Stomach (tissue), 19 donors: ENCODE measurements at places on chromosomes 6 and 20. TPM values are rescaled to one million over a fixed set of nuclear protein-coding genes. Genes with fewer than 3 reads are reported as not detected.
A peak's percentile ranks its signal among the peaks of the same experiment; 100 is the strongest.

Gene FRMD1
- total RNA-seq: 40.6 TPM

DNA sequence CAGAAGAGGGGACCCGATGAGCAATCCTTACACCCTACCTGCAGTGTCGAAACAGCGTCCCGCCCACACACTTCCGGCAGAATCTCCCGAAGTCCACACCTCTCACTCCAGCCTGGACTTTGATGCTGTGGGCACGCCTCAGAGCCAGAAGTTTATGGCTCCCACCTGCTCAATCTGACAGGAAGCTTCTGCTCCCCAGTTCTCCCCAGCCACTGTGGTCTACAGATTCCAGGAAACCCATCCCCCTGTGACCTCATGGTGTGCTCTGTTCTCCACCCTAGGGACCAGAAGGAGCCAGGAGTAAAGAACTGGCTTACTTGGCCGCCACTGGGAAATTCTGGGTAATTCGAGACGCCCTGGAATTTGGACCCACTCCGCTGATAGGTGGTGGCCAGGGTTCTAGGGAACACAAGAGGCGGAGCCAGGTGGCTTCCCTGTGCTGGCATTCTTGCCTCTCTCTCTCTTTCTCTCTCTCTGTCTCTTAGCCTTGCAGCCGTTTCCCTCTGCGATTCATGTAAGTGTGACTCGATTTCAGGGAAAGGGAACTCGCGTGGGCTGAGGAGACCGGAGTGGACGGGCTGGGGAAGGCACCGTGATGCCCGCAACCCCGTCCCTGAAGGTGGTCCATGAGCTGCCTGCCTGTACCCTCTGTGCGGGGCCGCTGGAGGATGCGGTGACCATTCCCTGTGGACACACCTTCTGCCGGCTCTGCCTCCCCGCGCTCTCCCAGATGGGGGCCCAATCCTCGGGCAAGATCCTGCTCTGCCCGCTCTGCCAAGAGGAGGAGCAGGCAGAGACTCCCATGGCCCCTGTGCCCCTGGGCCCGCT lies at the start of gene TRIM15:
Gene TRIM15, plus strand, starts transcription at position 457 of the 828 bp plus-strand sequence. Its CDS starts 139 bp downstream, at position 596.
- no peak within 1 kb of the TSS for H3K27ac ChIP-seq
- H3K4me3 ChIP-seq: no peak within 1 kb of the TSS
- peaks cover 28% of the 10 kb centered on the region for H3K27me3 ChIP-seq
- DNase-seq: peak; percentile 72
- peaks cover 2% of the 10 kb centered on the region for H3K4me1 ChIP-seq
- no peaks in the 10 kb centered on the region for H3K36me3 ChIP-seq

GRCh38 chr6:1175877-1176276 lies 136.0 kb upstream of the FOXQ1 start:
- no peak overlapping the region for H3K27ac ChIP-seq
- peaks cover 8% of the 10 kb centered on the region for H3K4me1 ChIP-seq
- DNase-seq: no peak
- no peaks in the 10 kb centered on the region for H3K36me3 ChIP-seq
- no peaks in the 10 kb centered on the region for H3K27me3 ChIP-seq
- no peak overlapping the region for H3K4me3 ChIP-seq

GRCh38 chr20:64104667-64105451 lies 2.5 kb downstream of the NPBWR2 start:
- H3K27me3 ChIP-seq: peaks cover 42% of the 10 kb centered on the region
- no peak overlapping the region for H3K27ac ChIP-seq
- no peak for DNase-seq
- H3K4me1 ChIP-seq: peaks cover 12% of the 10 kb centered on the region
- no peaks in the 10 kb centered on the region for H3K36me3 ChIP-seq

- peaks cover 15% of the 10 kb centered on the region for H3K36me3 ChIP-seq
- no peaks in the 10 kb centered on the region for H3K27me3 ChIP-seq
- no peak for DNase-seq
- no peak overlapping the region for H3K4me3 ChIP-seq
- no peaks in the 10 kb centered on the region for H3K4me1 ChIP-seq
- H3K27ac ChIP-seq: no peak overlapping the region
Measured at GRCh38 chr20:49540232-49540620, 27.7 kb downstream of the PTGIS start.

DNA sequence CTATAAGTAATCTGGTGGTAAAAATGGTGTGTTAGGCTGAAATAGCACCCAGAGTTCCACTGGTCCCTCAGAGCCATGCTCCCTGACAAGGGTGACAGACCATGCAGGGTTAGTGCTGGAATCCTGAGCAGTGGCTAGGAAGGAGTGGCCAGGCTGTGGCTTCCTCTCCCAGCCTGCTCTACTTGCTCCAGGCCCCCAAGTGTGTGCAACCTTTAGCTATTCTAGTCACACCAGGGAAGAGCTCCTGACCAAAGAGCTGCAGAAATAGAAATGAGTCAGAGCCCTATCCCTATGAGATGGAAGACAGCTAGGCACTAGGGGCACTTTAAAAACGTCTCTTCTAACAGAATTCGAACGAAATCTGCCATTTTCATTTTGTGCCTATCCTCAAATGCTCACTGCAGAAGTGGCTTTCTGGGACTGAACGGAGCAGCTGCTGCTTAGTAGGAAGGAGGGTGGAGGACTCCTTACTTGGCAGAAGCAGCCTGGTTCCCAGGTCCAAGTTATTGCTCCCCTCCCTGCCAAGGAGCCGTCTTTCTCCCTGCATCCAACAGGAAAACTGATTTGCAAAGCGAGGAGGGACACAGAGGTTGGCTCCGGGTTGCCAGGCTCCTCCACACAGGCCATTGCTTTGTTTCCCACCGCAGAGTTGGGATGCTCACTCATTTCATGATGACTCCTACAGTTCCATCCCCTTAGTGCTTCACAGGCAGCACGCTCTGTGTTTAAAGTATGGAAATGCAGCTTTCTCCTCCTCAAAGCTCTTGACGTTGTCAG lies 754.5 kb downstream of the C6orf118 start:
- no peak for DNase-seq
- H3K4me1 ChIP-seq: no peaks in the 10 kb centered on the region
- no peaks in the 10 kb centered on the region for H3K27me3 ChIP-seq
- H3K4me3 ChIP-seq: no peak overlapping the region
- H3K27ac ChIP-seq: no peak overlapping the region
- H3K36me3 ChIP-seq: no peaks in the 10 kb centered on the region
